Posterior vena cava (tissue), 2 donors: ENCODE measurements at places on chromosomes 3 and 15.

- DNase-seq = no peak
Observed at GRCh38 chr3:60053526-60054265, 1003.9 kb upstream of the CFAP20DC start.

DNA sequence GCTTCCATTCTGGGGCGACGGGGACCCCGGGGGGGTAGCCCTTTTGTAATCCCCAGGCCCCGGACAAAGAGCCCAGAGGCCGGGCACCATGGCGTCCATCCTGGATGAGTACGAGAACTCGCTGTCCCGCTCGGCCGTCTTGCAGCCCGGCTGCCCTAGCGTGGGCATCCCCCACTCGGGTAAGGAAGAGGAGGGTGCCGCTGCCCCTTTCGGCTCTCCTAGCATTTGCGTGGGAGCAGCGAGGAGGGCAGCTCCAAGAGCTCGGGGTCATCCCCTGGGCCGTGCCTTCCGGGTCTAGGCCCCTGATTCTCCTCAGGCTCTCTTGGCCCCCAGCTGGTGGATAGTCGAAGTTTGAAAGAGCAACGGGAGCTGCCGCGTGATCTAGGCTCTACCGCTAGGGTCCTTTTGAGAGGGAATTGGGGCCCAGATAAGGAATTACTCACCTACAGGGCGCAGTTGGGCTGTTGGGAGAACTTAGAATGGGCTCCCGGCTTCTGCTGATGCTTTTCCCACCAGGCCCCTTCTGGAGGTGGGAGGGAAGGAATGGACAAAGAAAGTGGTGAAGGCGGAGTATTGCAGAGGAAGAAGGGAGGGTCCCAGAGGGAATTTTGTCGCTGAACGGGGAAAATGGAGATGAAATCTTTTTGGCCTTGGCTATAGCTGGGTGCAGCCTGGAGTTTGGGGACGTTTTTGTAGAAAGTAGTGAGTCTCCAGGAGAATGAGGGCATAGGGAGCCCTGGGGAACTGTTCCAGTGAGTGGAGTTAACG is 615 bp downstream of the VPS18 start:
- peak; percentile 86 for DNase-seq

DNA sequence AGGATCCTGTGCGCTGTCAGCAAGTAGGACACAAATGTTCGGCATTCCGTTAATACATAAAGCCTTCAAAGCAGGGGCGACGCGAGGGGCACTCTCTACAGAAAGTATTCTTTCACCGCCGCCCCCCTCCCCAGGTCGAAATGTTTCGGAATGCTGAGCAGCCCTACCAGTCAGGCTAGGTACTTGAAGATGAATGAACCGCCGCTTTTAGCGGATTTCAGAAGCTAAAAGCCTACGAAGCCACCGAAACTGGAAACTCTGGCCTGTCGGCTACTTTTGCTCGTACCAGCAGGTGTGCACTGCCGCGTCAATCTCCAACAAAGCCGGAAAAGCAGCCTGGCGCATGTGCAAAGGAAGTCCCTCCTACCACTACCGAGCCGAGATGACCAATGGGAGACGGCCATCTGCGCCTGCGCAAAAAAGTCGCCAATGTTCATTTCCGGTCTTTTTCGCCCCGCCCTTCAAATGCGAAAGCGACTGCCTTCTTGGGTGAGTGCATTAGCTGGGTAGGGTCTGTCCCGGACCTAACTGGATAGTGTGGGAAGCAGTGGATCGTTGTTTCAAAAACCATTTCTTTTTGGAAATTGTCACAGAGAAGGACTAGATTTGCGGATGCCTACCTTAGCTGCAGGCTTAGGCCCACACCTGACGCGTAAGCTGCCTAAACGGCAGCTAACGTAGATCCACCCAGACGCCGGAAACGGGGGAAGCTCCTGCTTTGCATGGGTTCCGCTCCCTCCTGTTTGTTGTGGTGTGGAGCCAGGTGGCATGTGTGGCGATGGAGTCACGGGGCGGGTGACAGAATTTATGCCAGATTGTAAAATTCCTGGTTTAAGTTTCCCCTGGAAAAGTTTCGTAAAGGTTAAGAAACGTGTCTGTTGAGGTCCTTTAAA is at the start of gene WDR5B:
Gene WDR5B (minus strand): TSS at position 301 of the 893 bp plus-strand sequence. CDS start 534 bp downstream, outside the sequence.
- peak; percentile 99 for DNase-seq

DNA sequence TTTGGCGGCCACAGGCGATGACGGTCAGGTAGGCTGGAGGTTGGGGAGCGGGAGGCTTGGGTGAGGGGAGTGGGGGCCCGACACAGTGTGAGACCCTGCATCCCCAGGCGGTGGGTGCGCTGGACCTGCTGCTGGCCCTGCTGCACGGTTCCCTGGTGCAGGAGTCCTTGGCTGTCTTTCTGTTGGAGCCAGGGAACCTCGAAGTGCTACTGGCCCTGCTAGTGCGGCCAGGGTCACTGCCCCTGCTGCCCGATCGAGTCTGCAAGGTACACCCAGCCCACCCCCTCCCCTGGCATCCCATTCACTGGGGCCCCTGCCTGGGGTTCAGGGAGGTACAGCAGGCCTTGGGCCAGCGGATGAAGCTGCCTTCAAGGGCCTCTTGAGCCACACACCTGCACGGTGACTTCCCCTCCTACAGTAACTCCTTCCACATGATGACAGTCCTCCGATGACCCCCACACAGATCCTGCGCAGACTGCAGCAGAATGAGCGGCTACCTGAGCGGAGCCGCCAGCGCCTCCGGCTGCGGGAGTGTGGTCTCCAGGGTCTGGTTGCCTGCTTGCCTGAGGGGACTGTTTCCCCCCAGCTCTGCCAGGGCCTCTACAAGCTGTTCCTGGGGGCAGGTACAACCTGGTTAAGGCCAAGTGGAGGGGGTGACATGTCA is 19.5 kb downstream of the NBEAL2 start:
- peak; percentile 58 for DNase-seq

- DNase-seq = no peak
Observed at GRCh38 chr3:150458001-150458400, 49.9 kb downstream of the TSC22D2 start.

DNA sequence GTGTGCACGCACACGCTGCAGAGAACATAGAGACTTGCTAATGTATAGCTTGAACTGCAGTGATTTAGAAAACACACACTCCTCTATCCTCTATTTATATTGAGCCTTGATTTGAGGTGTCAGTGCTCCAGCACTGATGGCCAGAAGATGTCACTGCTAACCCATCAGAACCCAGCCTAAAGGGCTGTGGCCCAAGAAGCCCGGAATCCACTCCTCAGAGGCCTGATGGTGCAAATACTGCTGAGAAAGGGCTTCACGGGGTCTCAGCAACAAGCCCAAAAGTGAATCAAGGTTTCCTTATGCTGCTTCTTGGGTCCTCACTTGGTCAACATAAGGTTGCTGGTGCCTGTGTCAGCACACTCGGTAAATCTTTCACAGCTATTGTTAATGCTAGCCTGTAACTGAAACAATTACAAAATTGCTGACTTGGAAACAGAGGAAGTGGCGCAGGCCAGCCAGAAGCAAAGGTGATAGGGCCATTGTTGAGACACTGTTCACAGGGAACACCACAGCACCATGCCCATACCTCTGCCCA is 60.3 kb downstream of the HEG1 start:
- DNase-seq = no peak

DNA sequence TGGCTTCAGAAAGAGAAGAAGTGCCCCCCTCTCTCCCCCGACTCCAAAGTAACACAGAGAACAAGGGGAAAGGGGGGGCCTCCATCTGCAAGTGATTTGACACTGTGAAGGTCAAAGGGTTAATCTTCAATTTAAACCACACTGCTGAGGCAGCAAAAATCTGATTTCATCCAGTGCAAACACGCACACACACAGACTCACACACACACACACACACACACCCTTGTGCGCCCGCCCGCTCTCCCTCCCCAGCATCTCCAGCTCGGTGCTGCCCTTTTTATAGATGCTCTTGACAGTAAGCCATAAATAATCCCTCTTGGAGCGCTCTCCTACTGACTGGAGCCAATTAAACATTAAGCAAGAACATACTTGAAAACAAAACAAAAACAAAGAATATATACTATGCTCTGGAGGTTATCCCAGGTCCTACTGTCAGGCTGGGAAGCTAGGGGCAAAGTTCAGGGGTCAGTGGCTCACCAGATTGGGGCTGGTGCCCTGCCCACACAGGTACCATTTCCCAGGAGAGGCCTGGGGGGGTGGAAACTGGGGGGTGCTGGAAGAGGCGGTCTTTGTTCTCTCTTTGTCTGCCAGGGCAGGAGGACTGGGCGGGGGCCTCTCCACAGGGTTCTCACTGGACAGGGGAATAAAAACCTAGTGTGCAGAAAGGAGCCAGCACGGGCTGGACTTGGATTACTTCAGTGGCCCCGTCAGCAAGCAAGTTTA is 16.3 kb downstream of the BMF start:
- peak; percentile 87 for DNase-seq

GRCh38 chr15:83947156-83947555 is 288.4 kb upstream of the GOLGA6L4 start:
- no peak for DNase-seq

- no peak for DNase-seq
Observed at GRCh38 chr15:61832223-61832622, 228.0 kb downstream of the VPS13C start.

DNA sequence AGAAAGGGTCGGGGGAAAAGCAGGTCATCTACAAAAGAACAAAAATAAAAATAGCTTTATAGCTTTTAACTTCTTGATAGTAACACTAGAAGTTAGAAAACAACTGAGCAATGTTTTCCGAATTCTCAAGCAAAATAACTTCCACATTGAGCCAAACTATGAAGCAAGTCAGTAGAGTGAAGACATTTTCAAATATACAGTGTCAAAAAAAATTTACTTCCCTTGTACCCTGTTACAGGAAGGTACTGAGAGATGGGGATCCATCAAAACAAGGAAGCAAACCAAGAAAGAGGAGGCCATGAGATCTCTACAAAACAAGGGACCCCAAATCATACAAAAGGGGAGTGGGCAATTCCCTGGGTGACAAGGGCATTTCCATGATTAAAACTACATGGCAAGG is 26.6 kb upstream of the STIMATE start:
- DNase-seq = no peak

DNA sequence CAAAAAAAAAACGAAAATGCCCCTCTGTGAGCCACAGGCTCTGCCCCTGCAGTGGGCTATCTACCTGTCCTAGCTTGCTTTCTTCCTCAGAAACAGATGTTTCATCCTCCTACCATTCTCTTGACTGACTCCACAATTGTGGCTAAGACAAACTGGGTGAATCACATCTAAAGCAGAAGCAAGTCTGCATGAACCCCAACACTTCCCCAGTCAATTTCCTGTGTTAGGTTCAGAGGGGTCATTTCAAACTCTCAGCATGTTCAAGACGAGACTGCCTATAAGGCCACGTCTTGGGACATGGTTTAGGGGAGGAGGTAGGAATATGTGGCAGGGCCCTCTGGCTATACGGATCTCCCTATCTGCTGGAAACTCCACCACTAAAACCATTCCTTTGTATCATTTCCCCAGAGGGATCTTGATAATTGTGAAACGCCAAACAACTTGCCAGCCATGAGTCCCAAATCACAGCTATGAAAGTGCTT is 28.6 kb upstream of the ANKDD1A start:
- no peak for DNase-seq

DNA sequence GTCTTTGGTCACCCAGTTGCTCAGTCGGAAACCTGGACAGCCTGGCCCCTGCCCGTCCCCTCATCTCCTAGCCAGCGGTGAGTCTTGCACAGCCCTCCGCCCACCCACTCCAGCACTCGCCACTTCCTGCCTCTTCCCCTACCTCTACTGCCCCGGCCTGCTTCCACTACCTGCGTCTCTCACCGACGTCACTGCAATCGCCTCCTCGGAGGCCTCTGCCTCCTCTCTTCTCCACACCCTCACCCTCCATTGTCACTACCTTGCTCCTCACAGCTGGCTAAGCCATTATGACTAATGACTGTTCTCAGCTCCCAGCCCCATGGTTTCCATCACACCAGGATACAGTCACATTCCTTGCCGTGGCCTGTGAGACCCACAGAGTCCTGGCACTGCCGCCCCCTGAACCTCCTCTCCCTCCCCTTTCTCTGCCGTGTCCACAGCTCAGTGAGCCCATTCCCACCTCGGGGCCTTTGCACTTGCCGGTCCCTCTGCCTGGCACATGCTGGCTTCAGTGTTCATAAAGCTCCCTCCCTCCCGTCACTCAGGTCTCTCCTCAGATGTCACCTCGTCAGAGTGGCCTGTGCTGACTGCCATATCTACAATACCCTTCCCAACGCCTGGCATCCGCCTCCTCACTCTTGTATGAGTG is 104.8 kb downstream of the FBLN2 start:
- DNase-seq = no peak

- no peak for DNase-seq
Observed at GRCh38 chr3:139808201-139808600, 126.8 kb upstream of the CLSTN2 start.

GRCh38 chr3:21140785-21141184 is 610.2 kb downstream of the ZNF385D start:
- DNase-seq = no peak

DNA sequence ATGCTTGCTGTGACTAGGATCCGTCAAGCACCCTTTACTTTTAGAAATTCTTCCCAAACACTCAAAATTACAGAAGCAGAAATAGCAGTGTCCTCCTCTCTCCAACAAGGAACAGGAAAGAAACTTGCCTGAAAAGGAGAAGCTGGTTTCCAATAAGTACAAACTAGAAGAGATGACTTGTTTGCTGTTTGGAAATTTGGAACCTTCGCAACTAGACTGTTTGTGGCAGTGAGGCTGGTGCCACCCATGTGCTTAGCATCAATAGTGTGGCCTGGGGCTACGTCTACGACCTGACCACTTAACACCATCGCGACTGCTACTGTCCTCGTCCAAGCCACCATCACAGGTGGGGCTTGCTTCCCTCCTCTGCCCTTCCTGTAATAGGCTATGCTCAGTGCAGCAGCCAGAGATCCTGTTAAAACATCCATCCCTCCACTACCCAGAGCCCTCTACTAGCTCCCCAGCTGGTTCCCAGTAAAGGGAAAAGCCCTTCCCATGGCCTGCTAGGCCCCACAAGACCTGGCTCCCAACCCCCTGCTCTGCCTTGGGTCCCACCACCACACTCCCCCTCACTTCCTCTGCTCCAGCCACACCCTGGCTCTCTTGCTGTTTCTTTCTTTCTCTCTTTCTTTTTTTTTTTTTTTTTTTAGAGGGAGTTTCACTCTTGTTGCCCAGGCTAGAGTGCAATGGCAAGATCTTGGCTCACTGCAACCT is 52.6 kb upstream of the CCR2 start:
- no peak for DNase-seq

DNA sequence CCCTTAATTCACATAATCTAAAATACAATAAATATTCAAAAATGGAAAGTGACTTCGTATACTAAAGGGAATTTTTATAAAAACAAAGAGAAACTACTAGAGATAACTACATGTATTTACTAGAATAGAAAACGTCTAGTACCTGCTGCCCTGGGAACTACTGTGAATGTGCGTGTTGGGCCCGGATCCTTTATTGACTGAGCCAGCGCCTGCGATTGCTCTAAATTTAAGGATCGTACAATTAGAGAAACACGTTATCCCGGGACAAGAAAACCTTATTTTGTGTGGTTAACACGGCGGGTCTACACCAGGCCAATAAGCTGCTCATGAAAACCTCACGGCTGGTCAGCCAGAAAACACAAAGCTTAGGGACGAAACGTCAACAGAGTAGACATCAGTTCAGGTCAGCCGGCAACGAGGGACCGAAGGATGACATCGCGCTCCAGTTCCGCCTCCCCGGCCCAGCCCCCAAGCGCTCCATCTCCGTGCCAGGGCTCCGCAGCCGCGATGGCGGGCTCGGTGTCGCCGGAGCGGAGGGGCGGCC is 555 bp downstream of the TM2D3 start:
- DNase-seq = no peak
